Activated CD8-positive, alpha-beta memory T cell treated with anti-CD3 and anti-CD28 coated beads for 1 hour (primary cell): ENCODE measurements at places on chromosomes 3 and 15.

- no peak for DNase-seq
Measured at GRCh38 chr3:132622148-132622547, 25.1 kb downstream of the ACKR4 start.

DNA sequence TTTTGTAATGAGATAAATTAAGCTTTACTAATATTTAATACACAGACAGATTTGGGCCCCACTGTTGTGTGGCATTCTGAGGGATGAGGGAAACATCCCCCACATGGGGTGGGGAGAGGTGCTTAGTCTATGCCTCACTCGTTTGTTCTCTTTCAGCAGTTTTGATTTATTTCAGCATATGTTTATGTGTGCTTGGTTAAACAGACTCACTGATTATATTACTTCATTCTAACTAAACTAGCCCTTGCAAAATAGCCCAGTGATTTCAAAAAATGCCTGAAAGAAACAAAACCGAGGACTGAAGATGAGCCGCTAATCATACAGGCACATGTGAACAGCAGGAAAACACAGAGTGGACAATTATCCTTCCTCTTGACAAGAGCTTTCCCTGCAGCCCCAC, 27.2 kb downstream of the TNFAIP8L3 start:
- no peak for DNase-seq

GRCh38 chr15:31344266-31344665, 17.6 kb downstream of the KLF13 start:
- DNase-seq, result no peak

DNA sequence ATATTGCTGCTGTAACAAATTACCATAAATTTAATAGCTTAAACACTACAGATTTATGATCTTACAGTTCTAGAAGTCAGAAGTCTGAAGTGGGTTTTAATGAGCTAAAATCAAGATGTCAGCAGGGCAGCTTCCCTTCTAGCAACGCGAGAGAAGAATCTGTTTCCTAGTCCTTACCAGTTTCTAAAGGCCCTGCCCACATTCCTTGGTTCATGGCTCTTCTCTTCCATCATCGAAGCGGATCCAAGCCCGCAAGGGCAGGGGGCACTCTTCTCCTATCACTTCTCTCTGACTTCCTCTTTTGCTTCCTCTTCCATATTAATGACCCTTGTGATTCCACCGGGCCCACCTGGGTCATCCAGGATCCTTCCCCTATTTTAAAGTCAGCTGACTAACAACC, 16.1 kb downstream of the MINDY4B start:
- no peak for DNase-seq

DNA sequence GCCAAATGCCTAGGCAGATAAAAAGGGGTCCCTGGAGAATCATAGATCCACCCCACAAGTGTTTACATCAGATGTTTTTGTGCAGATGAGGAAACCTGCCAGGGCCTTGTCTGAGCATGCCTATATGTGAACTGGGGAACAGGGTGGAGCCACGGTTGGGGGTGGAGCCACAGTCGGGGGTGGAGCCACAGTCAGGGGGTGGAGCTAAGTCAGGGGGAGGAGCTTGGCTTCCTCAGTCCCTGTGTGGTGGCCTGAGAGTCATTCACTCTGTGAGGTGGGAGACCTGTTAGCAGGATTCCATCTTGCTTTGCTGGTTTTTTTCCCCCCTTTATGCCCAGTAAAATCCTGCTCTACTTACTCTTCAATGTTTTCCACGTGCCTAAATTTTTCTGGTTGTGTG, 57.8 kb upstream of the TGFBR2 start:
- no peak for DNase-seq
